ENCODE measurements at places on chromosomes 13 and 19. TPM values are rescaled to one million over a fixed set of nuclear protein-coding genes. Genes with fewer than 3 reads are reported as not detected.

- no peak for DNase-seq
- no peaks in the 10 kb centered on the region for H3K27me3 ChIP-seq
- H3K27ac ChIP-seq, result peak overlapping the region; percentile 51
- peaks cover 3% of the 10 kb centered on the region for H3K36me3 ChIP-seq
- peaks cover 69% of the 10 kb centered on the region for H3K4me1 ChIP-seq
- H3K4me3 ChIP-seq, result no peak overlapping the region
Observed at GRCh38 chr19:1098177-1099051, 3.2 kb upstream of the POLR2E start.

- H3K4me1 ChIP-seq, result peaks cover 29% of the 10 kb centered on the region
- no peak overlapping the region for H3K4me3 ChIP-seq
- H3K36me3 ChIP-seq, result no peaks in the 10 kb centered on the region
- H3K27ac ChIP-seq, result no peak overlapping the region
Observed at GRCh38 chr19:16714702-16715287, 4.9 kb upstream of the NWD1 start.

GRCh38 chr19:39263912-39264305 is 4.3 kb upstream of the IFNL2 start:
- H3K4me1 ChIP-seq, result no peaks in the 10 kb centered on the region
- H3K36me3 ChIP-seq, result no peaks in the 10 kb centered on the region
- no peak overlapping the region for H3K4me3 ChIP-seq
- DNase-seq, result no peak
- no peak overlapping the region for H3K27ac ChIP-seq

- no peak overlapping the region for H3K27ac ChIP-seq
- H3K4me1 ChIP-seq, result no peaks in the 10 kb centered on the region
- H3K4me3 ChIP-seq, result no peak overlapping the region
- H3K27me3 ChIP-seq, result no peaks in the 10 kb centered on the region
- no peaks in the 10 kb centered on the region for H3K36me3 ChIP-seq
Observed at GRCh38 chr13:74193391-74193790, 59.2 kb upstream of the KLF12 start.

DNA sequence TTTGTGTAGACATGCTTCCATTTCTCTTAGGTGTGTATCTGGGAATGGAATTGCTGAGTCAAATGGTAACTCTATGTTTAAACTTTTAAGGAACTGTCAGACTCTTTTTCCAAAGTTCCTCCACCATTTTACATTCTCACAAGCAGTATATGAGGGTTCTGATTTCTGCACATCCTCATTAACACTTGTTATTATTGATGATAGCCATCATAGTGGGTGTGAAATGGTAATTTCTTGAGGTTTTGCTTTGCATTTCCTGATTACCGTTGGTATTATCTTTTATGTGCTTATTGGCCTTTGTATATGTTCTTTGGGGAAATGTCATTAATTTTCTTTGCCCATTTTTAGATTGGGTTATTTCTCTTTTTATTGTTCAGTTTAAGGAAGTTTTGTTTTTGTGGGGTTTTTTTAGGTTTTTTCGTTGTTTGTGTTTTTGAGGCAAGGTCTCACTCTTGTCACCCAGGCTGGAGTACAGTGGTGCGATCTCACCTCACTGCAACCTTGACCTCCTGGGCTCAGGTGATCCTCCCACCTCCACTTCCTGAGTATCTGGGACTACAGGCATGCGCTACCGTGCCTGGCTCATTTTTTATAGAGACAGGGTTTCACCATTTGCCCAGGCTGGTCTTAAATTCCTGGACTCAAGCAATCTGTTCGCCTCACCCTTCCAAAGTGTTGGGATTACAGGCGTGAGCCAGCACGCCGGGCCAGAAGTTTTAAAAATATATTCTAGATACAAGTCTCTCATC is 34.3 kb downstream of the NAA16 start:
- DNase-seq, result no peak
- no peak overlapping the region for H3K27ac ChIP-seq
- H3K36me3 ChIP-seq, result peaks cover 8% of the 10 kb centered on the region
- no peak overlapping the region for H3K4me3 ChIP-seq
- no peaks in the 10 kb centered on the region for H3K27me3 ChIP-seq

DNA sequence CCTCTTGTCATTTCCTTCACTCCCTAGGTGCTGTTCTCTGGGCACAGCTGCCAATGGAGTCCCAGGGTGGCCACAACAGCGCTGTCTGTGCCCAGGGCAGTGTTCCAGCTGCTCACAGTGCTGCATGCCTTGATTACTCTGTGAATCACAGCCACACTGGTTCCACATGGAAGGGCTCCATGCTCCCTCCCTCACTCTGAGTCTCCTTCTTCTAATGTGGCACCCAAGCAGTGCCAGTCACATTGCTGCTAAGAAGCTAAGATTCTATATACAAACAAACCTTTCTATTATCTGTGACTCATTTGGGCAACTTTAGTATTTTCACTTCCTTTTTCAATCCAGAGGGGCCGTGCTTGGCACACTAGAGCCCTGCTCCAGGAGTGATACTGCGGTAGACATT is 248.7 kb downstream of the TDRD3 start:
- H3K27ac ChIP-seq, result no peak overlapping the region
- no peak for DNase-seq
- no peaks in the 10 kb centered on the region for H3K4me1 ChIP-seq
- no peaks in the 10 kb centered on the region for H3K36me3 ChIP-seq

GRCh38 chr13:47798194-47798593 is 202.9 kb downstream of the SUCLA2 start:
- H3K4me1 ChIP-seq, result no peaks in the 10 kb centered on the region
- H3K36me3 ChIP-seq, result no peaks in the 10 kb centered on the region
- no peaks in the 10 kb centered on the region for H3K27me3 ChIP-seq
- no peak overlapping the region for H3K27ac ChIP-seq

DNA sequence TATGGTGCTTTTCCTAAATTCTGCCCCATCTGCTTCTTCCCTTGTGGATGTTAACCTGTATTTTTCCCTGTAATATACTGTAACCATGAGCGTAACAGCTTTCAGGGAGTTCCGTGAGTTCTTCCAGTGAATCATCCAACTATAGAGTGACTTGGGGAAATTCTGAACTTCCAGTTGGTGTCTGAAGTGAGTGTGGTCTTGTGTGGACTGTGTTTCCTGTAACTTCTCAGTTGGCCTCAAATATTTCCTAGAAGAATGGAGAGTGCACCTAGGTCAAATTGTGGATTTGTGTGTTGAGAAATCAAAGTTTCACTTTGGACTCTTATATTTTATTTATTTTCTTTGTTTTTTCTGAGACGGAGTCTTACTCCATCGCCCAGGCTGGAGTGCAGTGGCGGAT is 11.0 kb upstream of the ZNF766 start:
- H3K27ac ChIP-seq, result no peak overlapping the region
- H3K27me3 ChIP-seq, result no peaks in the 10 kb centered on the region
- H3K4me3 ChIP-seq, result no peak overlapping the region
- no peaks in the 10 kb centered on the region for H3K4me1 ChIP-seq
- H3K36me3 ChIP-seq, result no peaks in the 10 kb centered on the region

DNA sequence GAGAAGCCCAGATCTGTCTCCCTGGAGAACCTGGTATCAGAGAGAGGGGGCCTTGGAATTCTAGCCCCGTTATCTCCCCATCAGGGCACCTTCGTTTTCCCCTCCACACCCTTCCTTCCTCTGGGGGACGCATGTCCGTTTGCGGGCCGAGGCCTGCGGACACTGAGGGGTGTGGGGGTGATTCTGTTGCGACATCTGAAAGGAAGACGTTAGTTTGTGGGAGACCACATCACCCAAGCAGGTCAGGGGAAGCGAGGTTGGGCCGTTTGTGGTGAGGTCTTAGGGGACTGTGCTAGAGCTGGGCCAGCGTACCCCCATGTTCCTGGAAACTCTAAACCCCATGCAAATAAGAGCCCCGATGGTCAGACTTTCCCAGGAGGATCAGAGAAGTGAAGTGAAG is 3.7 kb upstream of the HSH2D start:
- DNase-seq, result no peak
- no peaks in the 10 kb centered on the region for H3K36me3 ChIP-seq
- no peaks in the 10 kb centered on the region for H3K27me3 ChIP-seq
- H3K4me1 ChIP-seq, result peaks cover 13% of the 10 kb centered on the region

DNA sequence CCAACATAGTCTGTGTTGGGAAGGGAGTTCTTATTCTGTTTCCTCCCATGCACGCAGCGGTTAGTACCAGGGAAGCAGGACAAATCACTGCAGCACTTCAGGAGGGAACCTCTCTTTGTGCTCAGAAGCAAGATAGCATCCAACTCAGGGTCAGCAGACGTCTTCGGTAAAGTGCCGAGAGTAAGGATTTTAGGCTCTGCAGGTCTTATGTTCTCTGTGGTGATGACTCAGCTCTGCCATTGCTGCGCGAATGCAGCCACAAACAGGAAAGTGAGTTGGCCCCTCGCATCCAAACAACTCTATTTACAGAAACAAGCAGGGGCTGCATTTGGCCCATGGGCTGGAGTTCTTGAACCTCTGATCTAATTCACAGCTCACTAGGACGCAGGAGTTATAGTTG is 122.1 kb upstream of the SPATA13 start:
- H3K4me1 ChIP-seq, result no peaks in the 10 kb centered on the region
- no peak overlapping the region for H3K4me3 ChIP-seq
- H3K36me3 ChIP-seq, result no peaks in the 10 kb centered on the region
- no peak overlapping the region for H3K27ac ChIP-seq

DNA sequence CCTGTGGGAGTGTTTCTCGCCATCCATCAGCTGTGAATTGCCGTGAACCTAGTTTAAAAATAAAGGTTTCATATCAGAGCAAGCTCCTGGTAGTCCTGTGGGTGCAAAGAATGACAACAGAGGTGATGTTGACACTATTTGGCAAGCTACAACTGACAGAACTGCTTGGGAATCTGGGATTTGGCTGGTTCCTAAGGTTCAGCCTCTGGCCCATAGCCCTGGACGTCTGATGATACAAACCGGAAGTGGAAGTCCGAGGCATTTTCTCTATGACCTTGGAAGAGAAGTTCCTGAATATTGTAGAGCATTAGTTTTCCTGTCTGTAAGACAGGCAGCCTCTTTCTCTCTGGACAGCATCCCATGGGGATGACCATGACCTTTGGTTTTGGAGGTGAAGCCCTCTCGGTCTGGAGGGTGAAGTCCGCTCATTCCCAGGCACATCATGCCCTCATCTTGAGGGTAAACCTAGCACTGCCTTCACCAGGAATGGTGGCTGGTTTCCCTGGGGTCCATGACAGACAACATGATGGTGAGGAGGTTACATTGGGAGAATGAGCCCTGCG is 29.1 kb downstream of the GATAD2A start:
- no peak overlapping the region for H3K27ac ChIP-seq
- H3K4me1 ChIP-seq, result no peaks in the 10 kb centered on the region
- peaks cover 7% of the 10 kb centered on the region for H3K36me3 ChIP-seq
- no peak overlapping the region for H3K4me3 ChIP-seq
- DNase-seq, result no peak

DNA sequence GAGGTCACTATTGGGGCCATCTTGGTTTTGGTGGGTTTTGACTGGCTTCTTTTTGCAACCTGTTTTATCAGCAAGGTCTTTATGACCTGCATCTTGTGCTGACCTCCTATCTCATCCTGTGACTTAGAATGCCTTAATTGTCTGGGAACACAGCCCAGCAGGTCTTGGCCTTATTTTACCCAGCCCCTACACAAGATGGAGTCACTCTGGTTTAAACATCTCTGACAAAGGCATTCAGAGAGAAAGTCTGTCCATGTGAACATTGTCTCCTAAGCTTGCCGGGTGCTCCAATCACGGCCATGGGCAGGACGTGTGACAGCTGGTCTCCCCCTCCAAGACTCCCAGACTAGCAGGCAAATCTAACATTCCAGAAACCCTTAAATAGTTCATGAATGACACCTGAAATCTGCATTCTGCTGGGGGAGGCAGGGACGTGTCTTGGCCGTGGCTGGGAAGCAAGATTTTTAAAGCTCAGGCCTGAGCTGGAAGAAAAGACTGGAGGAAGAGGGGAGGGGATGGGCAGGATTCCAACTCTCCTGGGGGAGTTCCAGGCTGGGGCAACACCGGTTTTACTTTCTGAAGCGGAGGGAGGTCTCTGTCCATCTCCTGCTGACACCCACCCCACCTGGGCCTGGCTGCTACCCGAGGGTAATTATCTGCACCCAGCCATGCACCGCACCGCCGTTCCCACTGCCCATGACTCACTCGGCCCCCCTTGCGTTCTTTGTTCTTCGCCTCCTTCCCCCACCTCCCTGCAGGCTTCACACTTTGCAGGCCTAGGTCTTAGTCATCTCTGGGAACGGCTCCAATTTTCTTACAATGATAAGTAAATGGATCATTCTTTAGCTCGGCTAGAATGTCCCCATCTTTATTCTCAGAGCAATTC is 11.6 kb upstream of the OR1M1 start:
- H3K27ac ChIP-seq, result peak overlapping the region; percentile 86
- peaks cover 34% of the 10 kb centered on the region for H3K4me1 ChIP-seq
- peak; percentile 97 for DNase-seq
- no peaks in the 10 kb centered on the region for H3K27me3 ChIP-seq

GRCh38 chr19:13149628-13150186 is 468 bp downstream of the STX10 start:
- H3K27me3 ChIP-seq, result no peaks in the 10 kb centered on the region
- H3K27ac ChIP-seq, result peak overlapping the region; percentile 94
- no peak for DNase-seq

DNA sequence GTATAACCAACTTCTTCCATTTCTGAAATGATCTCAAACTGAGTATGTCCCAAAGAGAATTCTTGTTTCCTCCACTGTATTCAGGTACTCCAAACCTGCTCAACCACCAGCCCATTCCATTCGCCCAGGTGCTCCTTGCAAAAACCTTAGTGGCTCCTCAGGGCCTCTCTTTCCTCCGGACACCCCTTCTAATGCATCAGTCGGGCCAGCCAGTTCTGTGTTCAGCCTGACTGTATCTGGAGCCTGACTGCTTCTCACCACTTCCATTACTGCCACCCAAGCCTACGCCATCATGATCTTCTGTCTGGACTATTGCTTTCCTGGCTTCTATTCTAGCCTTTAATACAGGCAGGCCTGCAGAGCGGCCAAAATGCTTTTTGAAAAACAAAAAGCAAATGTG is 1.5 kb downstream of the PHF11 start:
- DNase-seq, result no peak
- H3K36me3 ChIP-seq, result no peaks in the 10 kb centered on the region
- peaks cover 11% of the 10 kb centered on the region for H3K4me1 ChIP-seq

- H3K4me1 ChIP-seq, result peaks cover 5% of the 10 kb centered on the region
- DNase-seq, result no peak
- no peak overlapping the region for H3K27ac ChIP-seq
- no peak overlapping the region for H3K4me3 ChIP-seq
- H3K36me3 ChIP-seq, result no peaks in the 10 kb centered on the region
- H3K27me3 ChIP-seq, result no peaks in the 10 kb centered on the region
Observed at GRCh38 chr19:29672933-29673336, 7.7 kb downstream of the PLEKHF1 start.

- H3K36me3 ChIP-seq, result no peaks in the 10 kb centered on the region
- DNase-seq, result no peak
- H3K27ac ChIP-seq, result no peak overlapping the region
- H3K4me3 ChIP-seq, result no peak overlapping the region
- H3K4me1 ChIP-seq, result no peaks in the 10 kb centered on the region
Observed at GRCh38 chr13:26719356-26719945, 41.1 kb downstream of the GPR12 start.

GRCh38 chr19:848386-848921 is 3.6 kb upstream of the ELANE start:
- H3K36me3 ChIP-seq, result no peaks in the 10 kb centered on the region
- no peaks in the 10 kb centered on the region for H3K27me3 ChIP-seq
- H3K4me3 ChIP-seq, result no peak overlapping the region
- H3K27ac ChIP-seq, result no peak overlapping the region
- peaks cover 21% of the 10 kb centered on the region for H3K4me1 ChIP-seq

- H3K27me3 ChIP-seq, result no peaks in the 10 kb centered on the region
- no peak overlapping the region for H3K27ac ChIP-seq
- no peaks in the 10 kb centered on the region for H3K36me3 ChIP-seq
- DNase-seq, result peak; percentile 39
- no peak overlapping the region for H3K4me3 ChIP-seq
- no peaks in the 10 kb centered on the region for H3K4me1 ChIP-seq
Observed at GRCh38 chr13:104773775-104774174, 1707.6 kb upstream of the SLC10A2 start.

The SIRT6 gene
- total RNA-seq, result 36.3 TPM
